ENCODE measurements at places on chromosomes 11 and 22. TPM values are rescaled to one million over a fixed set of nuclear protein-coding genes. Genes with fewer than 3 reads are reported as not detected.

CASP5 gene
- not detected for total RNA-seq

TMEM25 gene
- 14.1 TPM for total RNA-seq

OR52B4 gene
- not detected for total RNA-seq

LIPT2 gene
- 6.8 TPM for total RNA-seq

CENPM gene
- total RNA-seq = 53.8 TPM

ZFTA gene
- 16.6 TPM for total RNA-seq

OR6T1 gene
- not detected for total RNA-seq

LARGE1 gene
- 18.3 TPM for total RNA-seq

CALCA gene
- not detected for total RNA-seq

C11orf21 gene
- total RNA-seq = not detected

TSPAN32 gene
- not detected for total RNA-seq

SLC5A1 gene
- not detected for total RNA-seq

OR51T1 gene
- not detected for total RNA-seq

DBX1 gene
- total RNA-seq = not detected

IGF2 gene
- 0.15 TPM for total RNA-seq

DNA sequence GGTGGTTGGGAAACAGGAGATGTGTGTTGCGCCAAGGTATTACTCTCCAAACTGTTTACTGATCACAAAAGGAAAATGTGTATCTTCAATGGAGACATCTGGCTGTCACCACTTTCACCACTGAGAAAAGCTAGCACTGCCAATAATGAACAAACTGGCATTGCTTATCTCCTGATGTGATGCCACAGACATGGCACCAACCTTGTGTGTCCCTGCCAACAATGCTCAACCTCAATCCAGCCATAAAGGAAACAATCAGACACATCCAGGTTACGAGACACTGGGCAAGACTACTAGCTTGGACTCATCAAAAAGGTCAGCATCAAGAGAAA, 28.1 kb downstream of the GNB1L start:
- no peak for DNase-seq

- no peak for DNase-seq
Measured at GRCh38 chr11:106988151-106989077, 29.9 kb downstream of the GUCY1A2 start.

GRCh38 chr11:94171693-94172440, 43.2 kb downstream of the PANX1 start:
- no peak for DNase-seq

DNA sequence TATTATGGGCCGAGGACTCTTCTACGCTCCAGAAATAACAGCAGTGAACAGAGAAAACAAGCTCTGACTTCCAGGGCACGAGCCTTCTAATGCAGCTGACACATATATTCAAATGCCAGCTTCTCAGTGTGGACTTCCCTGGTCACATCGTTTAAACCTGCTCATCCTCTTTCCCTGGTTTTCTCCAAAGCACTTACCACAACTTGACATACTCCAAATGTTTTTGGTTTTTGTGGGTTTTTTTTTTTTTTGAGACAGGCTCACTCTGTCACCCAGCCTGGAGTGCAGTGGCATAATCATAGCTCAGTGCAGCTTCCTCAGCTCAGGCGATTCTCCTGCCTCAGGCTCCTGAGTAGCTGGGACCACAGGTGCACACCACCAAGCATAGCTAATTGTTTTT, 105.5 kb downstream of the MICAL3 start:
- DNase-seq = peak; percentile 43

- no peak for DNase-seq
Measured at GRCh38 chr22:26845021-26845743, 187.8 kb downstream of the MIAT start.

GRCh38 chr11:64755681-64756361, 4.0 kb downstream of the PYGM start:
- DNase-seq = no peak

GRCh38 chr11:95913830-95914615, 9.9 kb downstream of the MTMR2 start:
- DNase-seq = no peak

GRCh38 chr22:16609548-16610261, 17.1 kb upstream of the CCT8L2 start:
- DNase-seq = no peak

DNA sequence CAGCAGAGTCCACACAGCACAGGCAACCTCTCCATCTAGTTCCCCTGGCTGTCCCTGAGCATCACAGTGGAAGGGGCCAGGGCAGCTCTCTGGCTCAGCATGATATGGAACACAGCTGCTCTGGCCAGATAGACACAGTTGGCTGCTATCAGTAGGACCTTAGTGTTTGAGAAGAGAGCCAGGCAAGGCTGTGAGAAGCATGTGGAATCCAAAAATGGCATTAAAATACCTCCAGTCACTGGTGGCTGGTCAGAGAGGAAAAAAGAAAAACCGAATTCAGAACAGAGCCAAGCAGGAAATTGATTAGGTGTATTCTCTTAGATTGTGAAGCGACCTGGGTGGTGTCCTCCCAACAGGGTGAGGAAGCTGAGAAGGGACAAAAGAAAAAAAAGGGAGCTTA, 27.9 kb downstream of the SERPINH1 start:
- DNase-seq = no peak

DNA sequence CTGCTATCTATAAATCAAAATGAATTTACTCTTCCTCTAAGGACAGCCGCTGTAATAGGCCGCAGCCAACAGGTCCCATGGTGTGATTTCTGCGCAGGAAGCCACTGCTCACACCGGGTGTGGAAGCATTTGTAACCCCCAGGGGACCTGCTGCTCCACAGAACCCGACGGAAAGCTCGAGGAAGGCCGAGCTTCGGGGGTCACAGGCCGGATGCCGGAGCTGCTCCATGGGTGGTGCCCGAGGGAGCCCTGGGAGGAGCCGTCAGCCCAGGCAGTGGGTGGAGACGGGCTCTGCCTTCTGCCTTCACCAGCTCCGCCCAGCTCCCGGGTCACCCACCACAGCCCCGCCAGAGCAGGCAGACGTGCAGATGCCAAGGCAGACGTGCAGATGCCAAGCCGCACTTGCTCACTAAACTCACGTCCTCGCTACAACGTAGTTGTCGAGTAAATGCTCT, 63.5 kb downstream of the BRD1 start:
- DNase-seq = no peak

DNA sequence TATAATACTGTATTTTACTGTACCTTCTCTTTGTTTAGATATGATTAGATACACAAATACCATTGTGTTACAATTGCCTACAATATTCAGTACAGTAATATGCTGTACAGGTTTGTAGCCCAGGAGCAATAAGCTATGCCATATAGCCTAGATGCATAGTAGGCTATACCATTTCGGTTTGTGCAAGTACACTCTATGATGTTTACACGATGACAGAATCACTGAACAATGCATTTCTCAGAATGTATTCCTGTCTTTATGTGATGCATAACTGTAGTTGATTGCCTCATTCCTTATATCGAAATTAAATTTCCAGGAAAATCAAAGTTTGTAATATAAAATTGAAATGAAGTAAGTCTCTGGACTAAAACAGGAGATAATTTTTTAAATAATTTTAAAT, 49.3 kb upstream of the OR5P2 start:
- DNase-seq = no peak

DNA sequence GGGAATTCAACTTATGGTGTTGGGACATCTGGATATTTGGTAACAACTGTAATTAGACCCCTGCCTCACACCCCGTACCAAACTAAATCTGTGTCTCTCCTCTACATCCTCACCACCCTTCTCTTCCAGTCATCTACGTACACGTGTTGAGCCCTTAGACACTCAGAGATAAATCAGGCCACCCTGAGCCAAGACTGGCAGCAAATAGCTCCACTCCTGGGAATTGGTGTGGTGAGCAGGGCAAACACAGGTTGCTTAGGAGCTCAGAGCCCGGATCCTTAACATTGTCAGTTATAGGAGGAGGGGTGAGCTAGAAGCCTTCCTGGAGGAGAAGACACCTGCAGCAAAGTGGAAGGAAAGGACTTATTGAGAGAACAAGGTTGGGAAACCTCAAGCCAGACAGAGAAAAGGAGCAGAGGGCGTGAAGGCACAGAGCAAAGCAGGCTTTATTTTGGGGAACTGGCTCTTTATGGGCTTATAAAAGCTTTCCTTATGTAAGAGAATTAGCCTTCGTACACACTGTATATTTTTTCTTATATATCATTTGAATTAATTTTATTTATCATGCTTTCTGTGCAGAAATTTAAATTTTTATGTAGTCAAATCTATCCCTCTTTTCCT, 36.9 kb upstream of the KLHL35 start:
- no peak for DNase-seq

- no peak for DNase-seq
Measured at GRCh38 chr11:8830641-8831040, 80.3 kb upstream of the AKIP1 start.

DNA sequence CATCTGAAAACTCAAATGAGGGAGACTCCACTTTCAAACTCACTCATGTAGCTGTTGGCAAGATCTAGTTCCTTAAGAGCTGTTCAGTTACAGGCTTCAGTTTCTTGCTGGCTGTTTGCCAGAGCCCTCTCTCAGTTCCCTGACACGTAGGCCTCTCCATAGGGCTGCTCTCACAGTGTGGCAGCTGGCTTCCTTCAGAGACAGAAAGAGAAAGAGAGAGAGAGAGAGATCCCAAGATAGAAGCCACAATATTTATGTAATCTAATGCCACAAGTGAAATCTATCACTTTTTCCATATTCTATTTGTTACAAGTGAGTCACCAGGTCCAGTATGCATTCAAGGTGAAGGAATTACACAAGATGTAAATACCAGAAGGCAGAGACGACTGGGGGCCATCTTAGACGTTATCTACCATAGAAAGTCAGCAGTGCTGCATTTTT, 168.8 kb downstream of the RCN1 start:
- peak; percentile 71 for DNase-seq

- no peak for DNase-seq
Measured at GRCh38 chr22:25353516-25354445, 134.3 kb downstream of the CRYBB2 start.

DNA sequence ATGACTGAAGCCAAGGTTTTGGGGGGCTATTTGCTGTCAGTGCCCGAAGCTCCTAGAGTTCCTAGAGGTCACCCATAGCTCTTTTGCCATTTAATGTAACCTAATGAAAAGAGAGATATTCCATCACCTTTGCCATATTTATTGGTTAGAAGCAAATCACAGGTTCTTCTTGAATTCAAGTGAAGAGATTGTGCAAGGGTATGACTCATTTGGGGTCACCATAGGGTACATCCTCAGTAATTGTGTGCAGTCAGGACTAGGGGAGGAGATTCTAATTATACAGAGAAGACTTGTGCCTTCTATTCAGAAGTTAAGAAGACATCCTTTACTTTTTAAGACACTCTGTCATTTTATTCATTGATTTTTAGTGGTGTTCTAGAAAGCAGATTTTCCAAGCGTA, 6.9 kb upstream of the PRAME start:
- no peak for DNase-seq

- DNase-seq = no peak
Measured at GRCh38 chr22:38031491-38031890, 25.7 kb upstream of the PICK1 start.

DNA sequence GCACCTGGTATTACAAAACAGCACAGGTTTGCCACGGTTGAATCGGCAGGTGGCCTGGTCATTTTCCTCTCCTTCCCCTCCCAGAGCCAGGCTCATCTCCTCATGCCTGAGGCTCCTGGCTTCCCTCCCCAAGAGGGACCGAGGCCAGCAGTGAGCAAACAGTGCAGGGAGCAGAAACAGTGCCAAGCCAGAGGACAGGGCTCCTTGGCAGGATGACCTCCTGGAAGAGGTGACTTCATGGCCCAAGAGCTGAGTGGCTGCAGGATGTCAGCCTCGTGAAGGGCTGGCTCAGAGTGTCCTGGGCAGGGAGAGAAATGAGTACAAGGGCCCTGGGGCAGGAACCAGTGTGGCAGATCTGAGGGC, 22.8 kb upstream of the PPFIA1 start:
- peak; percentile 37 for DNase-seq

GRCh38 chr11:25293166-25293565, 796.3 kb downstream of the LUZP2 start:
- DNase-seq = no peak

DNA sequence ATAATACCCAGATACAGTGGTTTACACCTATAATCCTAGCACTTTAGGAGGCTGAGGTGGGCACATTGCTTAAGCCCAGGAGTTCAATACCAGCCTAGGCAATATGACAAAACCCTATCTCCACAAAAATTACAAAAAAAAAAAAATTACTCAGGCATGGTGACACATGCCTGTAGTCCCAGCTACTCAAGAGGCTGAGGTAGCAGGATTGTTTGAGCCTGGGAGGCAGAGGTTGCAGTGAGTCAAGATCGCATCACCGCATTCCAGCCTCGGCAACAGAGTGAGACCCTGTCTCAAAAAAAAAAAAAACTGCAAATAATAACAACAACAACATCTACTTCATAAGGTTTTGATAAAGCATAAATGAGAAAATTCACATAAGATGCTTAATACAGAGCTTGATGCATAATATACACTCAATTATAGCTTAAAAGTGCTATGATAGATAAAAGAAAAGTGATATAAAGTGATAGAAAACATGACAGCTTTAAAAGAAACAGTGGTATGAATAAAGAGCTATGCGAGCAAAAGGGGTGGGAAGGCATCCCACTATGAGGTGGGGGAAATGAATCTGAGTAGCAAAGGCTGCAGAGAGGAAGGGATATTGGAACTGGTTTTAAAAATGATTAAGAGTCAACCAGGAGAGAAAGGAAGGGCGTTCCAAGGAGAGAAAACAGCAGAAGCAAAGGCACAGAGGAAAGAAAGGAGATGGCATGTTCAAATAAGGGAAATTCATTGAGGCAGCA, 197.6 kb downstream of the KIF18A start:
- peak; percentile 23 for DNase-seq

- DNase-seq = no peak
Measured at GRCh38 chr11:81987829-81988472, 745.7 kb downstream of the FAM181B start.

DNA sequence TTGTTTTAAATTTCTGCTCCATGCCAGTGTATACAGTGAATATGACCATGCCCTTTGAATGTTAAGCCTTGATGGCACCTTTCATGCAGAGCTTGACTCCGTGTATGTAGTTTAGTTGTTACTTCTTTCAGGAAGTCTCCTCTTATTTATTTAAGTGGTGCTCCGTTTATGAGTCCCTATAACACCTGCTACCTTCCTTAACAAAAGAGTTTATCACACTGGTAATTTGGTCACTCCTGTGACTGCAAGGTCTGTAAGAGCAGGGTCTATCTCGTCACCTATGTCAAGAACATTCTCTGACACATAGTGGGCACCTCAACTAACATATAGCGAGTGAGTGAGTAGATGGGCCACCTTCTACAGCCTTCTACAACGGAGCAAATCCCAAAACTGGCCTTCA, 152.5 kb downstream of the CCDC34 start:
- no peak for DNase-seq

Data from PC-9 (cell line).